ENCODE measurements at places on chromosomes 1 and 21.

- DNase-seq, result no peak
These were observed 13.6 kb downstream of the RHBG start for GRCh38 chr1:156382561-156382960.

DNA sequence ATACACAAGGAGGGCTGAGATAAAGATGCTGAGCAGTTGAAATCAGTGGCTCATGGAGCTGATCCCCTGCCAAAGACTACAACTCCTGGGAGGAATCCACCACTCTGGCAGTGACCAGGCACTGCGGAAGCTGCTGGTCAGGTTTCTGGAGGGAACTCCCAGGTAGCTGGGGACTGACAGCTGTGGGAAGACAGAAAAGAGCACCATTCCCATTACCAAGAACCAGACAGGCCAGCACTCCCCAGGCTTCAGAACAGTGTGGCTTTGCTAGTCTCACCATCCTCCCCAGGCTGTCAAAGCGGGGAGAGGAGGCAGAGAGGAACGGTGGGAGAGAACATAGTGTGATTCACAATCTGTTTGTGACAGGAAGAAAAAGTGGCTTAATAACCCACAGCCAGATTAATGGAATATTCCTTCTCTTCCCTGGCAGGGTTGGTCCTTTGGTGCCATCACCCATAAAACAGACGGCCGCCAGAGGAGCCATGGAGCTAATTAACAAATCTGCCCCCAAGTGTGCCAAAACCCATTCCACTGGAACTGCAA lies 92.1 kb downstream of the MAB21L3 start:
- DNase-seq, result no peak

DNA sequence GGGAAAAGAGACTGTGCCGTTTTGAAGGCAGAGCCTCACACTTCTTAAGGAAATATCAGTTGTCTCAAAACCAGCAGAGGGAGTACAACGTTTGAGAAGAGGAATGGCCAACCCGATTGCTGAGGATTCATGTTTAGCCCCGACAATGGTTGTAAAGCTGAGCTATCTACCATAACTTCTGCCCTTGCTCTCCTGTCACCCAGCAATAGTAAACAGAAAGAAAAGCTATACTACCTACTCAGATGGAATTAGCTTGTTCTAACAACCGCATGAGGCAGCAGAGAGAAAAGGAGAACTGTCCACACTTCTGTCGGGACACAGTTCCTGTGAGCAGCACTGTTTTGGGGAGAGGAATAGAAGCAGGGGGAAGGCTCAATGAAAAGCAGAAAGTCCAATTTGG lies 91.2 kb downstream of the SLC45A1 start:
- DNase-seq, result no peak

- DNase-seq, result no peak
These were observed 95.6 kb downstream of the ASH1L start for GRCh38 chr1:155466996-155467395.

GRCh38 chr1:162538815-162539431 lies 22.6 kb upstream of the UAP1 start:
- no peak for DNase-seq

DNA sequence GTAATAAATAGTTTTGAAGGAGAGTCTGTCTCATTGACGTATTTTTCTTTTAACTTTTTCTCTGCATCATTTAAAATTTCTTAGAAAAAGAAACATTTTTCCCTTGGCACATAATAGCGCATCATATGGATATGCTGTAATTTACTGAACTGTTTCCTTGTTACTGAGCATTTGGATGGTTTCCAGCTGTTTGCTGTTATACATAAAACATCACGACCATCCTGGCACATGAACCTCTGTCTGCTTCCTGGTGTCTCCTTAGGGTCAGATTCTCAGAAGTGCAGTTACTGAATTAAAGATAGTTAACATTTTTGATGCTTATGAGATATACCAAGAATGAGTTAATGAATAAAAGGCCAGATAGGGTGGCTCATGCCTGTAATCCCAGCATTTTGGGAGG lies 67.2 kb downstream of the BACE2 start:
- DNase-seq, result no peak

DNA sequence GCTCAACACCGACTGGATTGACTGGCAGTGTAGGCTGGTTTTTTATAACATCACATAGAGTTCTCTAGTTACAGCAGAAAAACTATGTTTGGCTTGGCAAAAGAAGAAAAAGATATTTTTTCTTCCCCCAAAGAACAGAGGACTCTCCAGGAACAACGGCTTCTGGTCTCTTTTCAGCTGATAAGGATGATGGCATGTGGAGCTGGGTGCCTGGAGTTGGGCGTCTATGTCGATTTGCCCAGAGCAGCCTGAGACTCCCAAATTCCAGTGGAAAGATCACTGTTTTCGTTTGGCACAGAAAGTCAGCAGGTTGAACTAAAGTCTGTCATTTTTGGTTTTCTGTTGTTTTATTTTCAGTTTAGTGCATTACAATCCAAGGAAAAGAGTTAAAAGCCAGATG lies 91.1 kb downstream of the SMYD2 start:
- DNase-seq, result no peak

DNA sequence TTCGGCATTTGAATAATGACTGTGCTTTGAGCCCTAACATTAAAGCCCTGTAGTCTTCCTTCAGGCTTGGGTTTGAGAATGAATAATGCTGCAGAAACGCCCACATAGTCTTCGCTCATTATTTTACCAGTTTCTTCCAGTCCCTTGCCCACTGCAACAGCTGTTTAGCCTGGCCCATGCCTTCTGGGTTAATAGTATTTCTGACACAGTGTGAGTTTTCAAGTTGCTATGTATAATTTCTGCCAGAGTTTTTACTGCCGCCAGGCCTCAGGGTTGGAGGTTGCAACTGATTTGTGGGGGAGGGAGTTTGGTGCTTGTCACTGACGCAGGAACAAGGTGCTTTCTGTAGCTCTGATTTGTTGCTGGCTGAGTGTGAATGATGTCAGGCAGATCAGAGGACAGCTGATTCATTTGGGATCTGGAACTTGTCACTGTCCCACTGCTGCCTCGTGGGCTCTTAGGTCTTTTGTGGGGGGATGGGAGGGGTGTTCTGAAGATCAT lies 109.8 kb downstream of the MAST2 start:
- DNase-seq, result peak; percentile 14

DNA sequence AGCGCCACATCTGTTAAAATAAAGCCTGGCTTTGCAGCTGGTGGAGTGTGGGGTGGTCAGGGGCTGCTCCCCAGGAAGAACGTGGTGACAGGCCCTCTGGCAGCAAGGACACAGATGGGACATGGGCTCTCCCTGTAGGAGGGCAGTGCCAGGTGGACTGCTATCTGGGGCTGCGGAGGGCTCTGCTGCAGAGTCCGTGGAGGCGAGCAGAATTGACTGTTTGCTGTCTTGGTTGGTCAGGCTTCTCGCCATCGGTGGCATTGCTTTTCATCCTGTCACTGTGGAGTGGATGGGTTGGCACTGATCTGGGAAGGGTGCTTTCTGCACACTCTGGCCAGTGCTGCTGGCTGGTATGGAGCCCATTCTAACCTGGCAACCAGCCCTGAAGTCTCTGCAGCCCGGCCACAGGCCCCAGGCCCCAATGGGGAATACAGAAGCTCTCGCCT lies 103.0 kb downstream of the LAMC2 start:
- DNase-seq, result no peak

GRCh38 chr1:228194921-228195812 lies 12.7 kb upstream of the OBSCN start:
- no peak for DNase-seq

- DNase-seq, result no peak
These were observed 118.2 kb downstream of the OSBPL9 start for GRCh38 chr1:51734896-51735745.

GRCh38 chr1:111934106-111934852 lies 55.2 kb downstream of the KCND3 start:
- no peak for DNase-seq

GRCh38 chr1:14742181-14742980 lies 143.9 kb downstream of the KAZN start:
- no peak for DNase-seq

GRCh38 chr1:22619252-22619651 lies 17.2 kb upstream of the C1QA start:
- no peak for DNase-seq

- DNase-seq, result no peak
These were observed 34.6 kb upstream of the CD55 start for GRCh38 chr1:207286786-207287468.

- DNase-seq, result no peak
These were observed 11.3 kb upstream of the C1orf141 start for GRCh38 chr1:67146101-67146500.

DNA sequence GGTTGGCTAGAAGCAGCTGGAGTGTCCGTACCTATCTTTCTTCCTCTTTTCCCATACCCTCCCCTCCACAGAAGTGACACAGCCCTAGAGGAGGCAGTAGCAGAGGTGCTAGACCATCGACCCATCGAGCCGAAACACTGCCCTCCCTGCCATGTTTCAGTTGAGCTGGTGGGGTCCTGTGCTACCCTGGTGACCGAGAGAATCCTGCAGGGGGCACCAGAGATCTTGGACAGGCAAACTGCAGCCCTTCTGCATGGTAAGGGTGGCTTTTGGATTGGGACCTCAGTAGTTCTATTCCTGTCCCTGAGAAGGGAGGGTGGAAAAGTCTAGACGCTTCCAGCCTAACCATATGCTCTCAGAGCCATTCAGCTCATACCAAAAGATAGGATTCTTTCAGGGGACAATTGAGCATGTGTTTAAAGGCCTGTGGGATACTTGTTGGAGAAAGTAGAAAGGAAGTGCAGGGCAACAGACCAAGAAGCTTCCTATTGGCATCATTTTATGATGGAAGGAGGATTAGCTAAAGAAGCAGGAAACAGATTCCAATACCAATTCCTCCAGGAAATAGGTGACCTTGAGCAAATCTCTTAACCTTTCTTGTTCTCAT lies 11.7 kb upstream of the BNIPL start:
- peak; percentile 89 for DNase-seq

DNA sequence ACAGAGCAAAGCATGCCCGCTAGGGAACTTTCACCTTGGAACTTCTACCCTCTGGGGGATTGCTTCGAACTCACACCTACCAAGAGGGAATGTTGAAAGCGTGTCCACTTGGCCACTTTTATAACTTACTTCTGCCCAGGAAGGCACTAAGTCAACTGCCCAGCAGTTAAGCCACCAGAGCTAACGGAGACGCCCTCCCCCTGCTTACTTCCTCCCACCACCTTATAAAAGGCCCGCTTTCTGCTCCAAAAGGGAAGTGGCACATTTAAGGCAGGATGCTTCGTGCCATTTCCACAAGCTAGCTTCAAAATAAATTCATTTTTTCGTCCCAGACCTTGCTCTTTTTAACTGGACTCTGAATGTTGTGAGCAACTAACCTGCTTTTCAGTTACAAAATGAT lies 3.2 kb upstream of the AK2 start:
- no peak for DNase-seq

DNA sequence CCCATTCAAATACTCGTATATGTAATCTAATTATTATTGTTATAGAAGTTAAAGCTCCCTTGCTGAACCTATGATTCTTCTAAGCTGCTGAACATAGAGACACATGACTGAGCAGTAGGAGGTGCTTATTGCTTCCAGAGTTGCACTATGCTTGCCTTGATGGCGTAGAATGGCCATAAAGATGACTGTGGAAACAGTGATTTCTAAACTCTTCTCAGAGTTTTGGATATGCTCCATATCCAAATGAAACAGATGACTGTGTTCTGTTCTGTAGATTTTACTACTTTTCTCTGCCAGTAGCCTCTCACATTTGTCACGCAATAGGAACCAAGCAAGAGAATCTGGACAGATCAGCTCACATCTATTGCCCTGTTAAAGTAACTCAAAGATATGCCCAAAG lies 88.1 kb upstream of the CACYBP start:
- no peak for DNase-seq

Data from CD8-positive, alpha-beta T cell (primary cell).